ENCODE measurements at places on chromosomes 16 and 17.

DNA sequence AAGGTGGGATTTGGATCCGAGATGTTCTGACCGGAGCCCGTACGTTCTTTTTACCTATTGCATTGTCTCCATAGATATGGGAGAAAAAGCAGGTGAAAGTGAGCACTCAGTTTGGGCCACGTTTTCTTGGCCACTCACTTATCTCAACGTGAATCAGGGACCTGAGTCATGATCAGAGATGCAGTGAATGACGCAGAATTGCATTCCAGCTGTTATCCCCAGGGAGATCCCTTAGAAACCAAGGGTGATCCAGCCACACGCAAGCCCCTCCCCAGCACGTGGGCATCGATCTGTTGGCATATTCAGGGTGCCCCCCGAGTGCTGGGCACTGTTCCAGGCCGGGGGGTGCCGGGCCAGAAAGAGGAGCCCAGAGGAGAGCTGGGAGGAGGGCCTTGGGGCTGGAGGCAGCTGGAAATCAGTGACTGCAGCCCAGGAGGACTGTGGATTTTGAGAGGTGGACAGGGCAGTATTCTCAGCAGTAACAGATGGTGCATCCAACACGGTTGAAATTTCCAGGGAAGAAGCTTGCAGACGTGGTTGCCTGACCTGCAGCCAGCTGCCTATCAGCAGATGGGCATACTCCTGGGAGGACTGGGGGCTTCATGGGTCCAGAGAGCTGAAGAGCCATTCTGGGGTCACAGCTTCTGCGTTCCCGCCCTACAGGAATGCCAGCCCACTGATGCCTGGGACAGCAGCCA lies 87.2 kb upstream of the CACNG5 start:
- no peak for DNase-seq

- no peak for DNase-seq
These were observed 2.0 kb upstream of the TMEM11 start for GRCh38 chr17:21215935-21216334.

GRCh38 chr17:37604556-37604955 lies 4.7 kb downstream of the SYNRG start:
- DNase-seq, result no peak

DNA sequence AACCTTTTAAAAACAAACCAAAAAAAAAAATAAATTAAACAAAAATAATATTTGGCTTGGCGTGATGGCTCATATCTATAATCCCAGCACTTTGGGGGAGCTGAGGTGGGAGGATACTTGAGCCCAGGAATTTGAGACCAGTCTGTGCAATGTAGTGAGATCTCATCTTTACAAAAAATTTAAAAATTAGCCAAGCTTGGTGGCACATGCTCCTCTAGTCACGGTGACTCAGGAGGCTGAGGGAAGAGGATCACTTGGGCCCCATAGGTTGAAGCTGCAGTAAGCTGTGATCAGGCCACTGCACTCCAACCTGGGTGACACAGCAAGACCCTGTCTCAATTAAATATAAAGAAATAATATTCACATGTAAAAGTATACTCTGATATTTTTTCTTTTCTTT lies 12.2 kb downstream of the GNGT2 start:
- no peak for DNase-seq

DNA sequence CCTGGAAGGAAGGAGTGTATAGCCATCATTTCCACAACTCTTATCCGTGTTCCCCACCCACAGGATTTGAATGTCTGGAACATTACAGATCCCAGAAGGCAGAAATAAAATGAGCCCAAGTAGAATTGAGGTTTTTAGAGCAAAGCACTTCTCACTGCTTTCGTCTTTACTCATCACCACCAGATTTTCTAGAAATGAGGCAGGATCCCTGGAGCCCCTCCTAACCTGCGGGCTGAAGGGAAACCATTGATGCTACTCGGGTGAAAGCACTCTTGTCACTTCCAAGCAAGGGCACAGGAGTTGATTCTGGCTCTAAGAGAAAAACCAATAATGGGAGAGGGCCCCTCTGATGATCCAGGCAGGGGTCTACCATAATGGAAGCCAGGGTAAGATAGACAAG lies 2.8 kb upstream of the ALDOC start:
- no peak for DNase-seq
